ENCODE measurements at places on chromosomes 4 and X.
A peak's percentile ranks its signal among the peaks of the same experiment; 100 is the strongest.

DNA sequence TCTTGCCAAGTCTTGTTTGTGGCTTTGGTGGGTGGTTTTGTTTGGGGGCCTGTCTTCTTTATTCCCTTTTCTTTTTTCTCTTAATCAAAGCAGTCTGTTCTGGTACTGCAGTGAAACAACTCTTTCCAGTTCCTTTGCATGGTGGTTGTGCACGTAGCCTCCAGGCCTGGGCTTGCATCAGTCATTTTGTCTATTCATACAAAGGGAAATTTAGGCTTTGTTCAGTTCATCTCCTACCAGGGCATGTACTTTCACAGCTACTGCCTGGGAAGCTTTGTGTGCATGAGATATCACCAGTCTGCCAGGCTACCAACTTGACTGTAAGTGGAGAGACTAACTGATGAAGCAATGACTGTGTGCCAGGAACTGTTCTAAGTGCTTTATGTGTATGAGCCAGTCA is 8.5 kb downstream of the TRIM2 start:
- no peak for DNase-seq

- DNase-seq: no peak
These were observed 34.3 kb downstream of the ATP10D start for GRCh38 chr4:47519239-47519883.

DNA sequence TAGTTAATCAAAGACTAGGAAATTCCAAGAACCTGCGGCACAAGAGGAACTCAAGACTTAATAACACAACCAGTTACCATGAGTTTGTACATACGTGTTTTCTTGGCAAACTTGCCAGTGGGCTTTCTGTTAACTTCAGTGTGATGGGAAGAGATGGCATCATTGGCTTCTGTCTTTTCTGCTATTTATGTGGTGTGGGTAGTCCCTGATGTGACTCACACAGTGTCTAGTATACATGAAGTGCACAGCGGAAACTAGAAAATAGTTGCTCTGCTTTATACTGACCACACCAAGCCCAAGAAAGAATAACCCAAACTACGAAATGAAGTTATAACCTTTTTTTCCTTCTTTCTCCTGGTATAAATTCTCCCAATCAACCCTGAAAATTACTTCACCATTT is 24.5 kb downstream of the DAPP1 start:
- no peak for DNase-seq

GRCh38 chr4:153649572-153649991 is 34.5 kb upstream of the TLR2 start:
- DNase-seq: peak; percentile 12

DNA sequence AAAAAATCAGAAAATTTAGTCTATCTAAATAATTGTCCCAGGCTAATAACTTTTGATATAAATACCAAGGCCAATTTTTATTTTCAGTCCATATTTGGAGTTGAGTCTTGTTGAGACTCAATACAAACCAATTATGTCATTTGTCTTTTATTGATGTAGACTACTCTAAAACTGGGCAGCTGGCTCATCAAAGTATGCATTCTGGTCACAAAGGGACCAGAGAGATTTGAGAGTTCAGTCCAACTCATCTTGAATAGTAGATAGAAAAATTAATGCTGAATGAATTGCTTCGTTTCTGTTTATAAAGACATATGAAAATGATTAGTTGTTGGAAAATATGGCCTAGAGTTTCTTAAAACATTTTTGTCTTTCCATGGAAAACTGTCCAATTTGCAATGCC is 412.5 kb upstream of the KLHL4 start:
- DNase-seq: no peak

DNA sequence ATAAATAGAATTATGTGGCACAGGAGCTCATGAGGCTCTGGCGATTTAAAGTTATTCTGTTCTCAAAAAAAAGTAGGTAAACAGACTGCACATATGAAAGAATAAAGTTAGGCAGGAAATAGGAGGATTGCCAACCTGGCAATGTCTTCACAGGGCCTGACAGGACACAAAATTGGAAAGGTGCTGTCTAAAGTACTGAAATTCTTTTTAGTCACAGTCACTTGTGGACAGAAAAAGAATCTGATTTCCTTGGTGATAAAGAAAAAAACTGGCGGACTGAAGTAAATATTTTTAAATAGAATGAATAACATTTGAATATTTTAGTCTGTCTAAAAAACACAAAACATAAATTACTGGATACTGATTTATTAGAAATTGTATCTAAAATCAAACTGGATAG is 124.4 kb downstream of the VEGFC start:
- DNase-seq: no peak

- no peak for DNase-seq
These were observed 63.6 kb downstream of the DCX start for GRCh38 chrX:111348429-111348828.

GRCh38 chr4:10260777-10261176 is 144.2 kb upstream of the WDR1 start:
- DNase-seq: no peak

- DNase-seq: no peak
These were observed 41.9 kb upstream of the SOD3 start for GRCh38 chr4:24753519-24753918.

- no peak for DNase-seq
These were observed 493.8 kb downstream of the FAT4 start for GRCh38 chr4:125808570-125808969.

- no peak for DNase-seq
These were observed 4.7 kb downstream of the CPLX1 start for GRCh38 chr4:821181-821591.

GRCh38 chr4:122689972-122690371 is 42.5 kb upstream of the BBS12 start:
- peak; percentile 39 for DNase-seq

- DNase-seq: no peak
These were observed 4.3 kb downstream of the HADH start for GRCh38 chr4:107993969-107994368.

- no peak for DNase-seq
These were observed 368.7 kb upstream of the FAM241A start for GRCh38 chr4:111776561-111776960.

GRCh38 chr4:173288698-173289352 is 45.3 kb downstream of the HMGB2 start:
- DNase-seq: no peak

GRCh38 chr4:87121341-87122065 is 98.9 kb downstream of the KLHL8 start:
- DNase-seq: no peak

DNA sequence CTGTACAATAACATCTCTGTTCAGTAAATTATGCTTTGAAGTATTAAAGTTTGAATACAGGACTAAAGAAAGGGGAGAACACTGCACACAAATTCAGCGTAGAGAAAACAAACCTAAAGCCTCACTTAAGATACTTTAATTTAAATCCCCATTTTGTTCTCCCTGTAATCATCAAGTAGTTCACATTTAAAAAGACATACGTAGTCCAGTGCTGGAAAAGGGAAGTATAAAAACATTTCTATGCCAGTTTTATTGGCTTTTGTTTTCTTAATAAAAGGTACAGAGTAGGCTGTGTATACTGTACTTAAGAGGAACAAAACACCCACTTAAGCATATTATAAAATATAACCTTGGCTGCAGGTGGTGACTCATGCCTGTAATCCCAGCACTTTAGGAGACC is 101.6 kb downstream of the FGF16 start:
- no peak for DNase-seq
